Lung (tissue), 17 donors: ENCODE measurements at places on chromosomes 1 and 21. TPM values are rescaled to one million over a fixed set of nuclear protein-coding genes. Genes with fewer than 3 reads are reported as not detected.

- H3K27ac ChIP-seq: no peak overlapping the region
- H3K4me3 ChIP-seq: no peak overlapping the region
- peaks cover 11% of the 10 kb centered on the region for H3K4me1 ChIP-seq
- H3K27me3 ChIP-seq: no peaks in the 10 kb centered on the region
- no peaks in the 10 kb centered on the region for H3K36me3 ChIP-seq
Measured at GRCh38 chr1:183783342-183783741, 21.6 kb upstream of the RGL1 start.

DNA sequence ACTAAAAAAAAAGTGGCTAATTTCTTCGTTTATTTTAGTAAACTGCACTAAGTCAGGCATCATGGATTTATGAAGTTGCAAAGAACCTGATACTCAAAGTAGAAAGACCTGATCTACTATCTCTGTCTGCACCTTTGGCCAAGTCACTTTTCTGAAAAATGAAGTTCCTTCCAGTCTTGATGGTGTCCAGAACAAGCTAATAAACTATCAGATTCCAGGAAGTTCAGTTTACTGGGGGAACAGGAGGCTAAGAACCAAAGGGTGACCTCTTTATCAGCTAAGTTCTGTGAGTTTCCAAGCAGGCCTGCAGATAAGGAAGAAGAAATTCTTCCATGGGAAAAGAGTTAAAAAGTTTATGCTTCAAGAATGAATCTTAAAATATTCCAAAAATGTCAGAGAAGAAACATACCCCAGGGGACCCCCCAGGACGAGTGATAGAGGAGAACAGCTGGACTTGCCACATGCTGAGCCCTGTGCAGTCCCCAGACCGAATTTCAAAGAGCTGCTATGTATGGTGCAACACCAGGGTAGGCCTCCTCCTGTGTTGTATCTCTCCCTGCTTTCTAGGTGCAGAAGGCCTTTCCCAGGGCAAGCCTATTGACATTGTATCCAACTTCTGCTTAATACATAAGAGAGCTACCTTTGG lies 72.8 kb upstream of the FGGY start:
- no peaks in the 10 kb centered on the region for H3K27me3 ChIP-seq
- H3K4me3 ChIP-seq: no peak overlapping the region

DNA sequence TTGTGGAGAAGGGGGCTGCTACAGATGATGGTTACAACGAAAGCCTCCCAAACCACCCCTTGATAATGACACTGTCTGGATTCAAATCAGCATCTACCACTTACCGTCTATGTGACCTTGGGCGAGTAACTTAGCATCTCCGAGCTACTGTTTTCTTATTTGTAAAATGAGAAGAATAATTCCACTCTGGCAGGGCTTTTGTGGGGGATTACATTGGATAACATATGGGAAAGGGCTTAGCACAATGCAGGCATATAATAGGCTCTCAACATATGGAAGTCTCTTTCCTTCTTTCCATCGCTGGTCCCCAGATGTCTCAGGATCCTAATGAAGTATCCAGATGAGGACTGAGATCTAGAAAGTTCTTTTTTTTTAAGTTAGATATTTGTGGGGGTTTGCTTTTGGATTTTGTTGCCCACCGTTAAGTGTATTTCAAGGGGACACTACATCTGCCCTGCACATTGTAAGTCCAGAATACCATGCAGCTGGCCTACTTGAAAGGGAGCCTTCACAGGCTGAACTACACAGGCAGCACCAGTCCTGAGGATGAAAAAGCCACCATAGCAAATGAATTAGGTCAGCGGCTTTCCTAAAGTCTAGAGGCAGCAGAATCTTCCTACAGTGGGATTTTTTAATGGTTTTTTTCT lies 172.2 kb upstream of the IRF2BP2 start:
- H3K27ac ChIP-seq: no peak overlapping the region
- DNase-seq: no peak
- no peak overlapping the region for H3K4me3 ChIP-seq
- H3K4me1 ChIP-seq: no peaks in the 10 kb centered on the region

CAMTA1 gene
- 52.3 TPM for total RNA-seq

SLC37A1 gene
- total RNA-seq: 25.5 TPM
